ENCODE measurements at places on chromosomes 7 and 10.

DNA sequence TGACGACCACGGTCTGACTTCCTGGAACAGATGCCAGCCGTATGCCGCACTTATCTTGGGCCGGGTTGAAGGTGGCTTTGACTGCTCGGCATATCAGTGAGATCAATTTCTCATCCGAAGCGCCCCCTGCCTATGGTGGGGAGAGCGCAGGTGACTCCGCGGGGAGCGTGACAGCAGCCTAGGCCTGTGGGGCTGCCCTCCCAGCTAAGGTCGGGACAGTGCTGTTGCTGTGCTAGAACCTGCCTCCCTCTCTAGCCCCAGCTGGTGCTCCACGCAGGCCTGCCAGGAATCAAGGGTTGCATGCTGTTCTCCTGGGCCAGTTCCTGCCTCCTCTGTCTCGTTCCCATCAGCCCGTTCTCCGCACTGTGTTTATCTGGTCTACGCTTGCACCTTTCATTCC lies 49.8 kb downstream of the PODXL start:
- DNase-seq: no peak

DNA sequence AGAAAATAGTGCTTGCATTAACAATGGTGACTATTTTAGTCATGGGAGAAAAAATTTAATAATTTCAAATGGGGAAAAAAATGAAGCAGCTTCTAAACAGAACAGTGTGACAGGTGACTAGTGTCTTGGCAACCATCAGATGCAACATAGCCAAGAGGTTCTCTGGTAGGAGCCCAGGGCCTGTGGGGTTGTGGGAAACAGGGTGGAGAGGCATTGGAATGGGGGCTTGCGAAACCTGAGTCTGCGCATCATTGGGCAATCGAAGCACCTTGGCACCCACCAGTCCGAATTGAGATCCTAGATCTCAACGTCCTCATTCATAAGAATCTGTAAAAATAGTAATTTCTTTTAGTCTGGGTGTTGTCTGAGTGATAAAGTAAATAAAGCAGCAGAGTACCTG lies 19.2 kb upstream of the PARD3 start:
- no peak for DNase-seq

GRCh38 chr7:120280743-120281142 lies 7.8 kb downstream of the KCND2 start:
- no peak for DNase-seq

DNA sequence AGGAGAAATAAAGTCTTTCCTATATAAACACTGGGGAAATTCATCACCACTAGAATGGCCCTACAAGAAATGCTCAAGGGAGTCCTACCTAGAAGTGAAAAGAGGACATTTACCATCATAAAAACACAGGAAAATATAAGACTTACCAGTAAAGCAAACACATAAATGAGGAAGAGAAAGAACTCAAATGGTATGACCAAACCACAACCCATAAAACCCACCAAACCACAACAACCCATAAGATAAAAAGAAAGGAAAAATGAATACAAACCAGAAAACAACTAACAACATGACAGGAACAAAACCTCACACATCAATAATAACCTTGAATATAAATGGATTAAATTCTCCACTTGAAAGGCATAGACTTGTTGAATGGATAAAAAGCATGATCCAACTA lies 71.9 kb upstream of the DIP2C start:
- no peak for DNase-seq

GRCh38 chr7:112790586-112791003 lies 402 bp upstream of the TMEM168 start:
- no peak for DNase-seq

- DNase-seq: no peak
These were observed 71.8 kb downstream of the SEMA3D start for GRCh38 chr7:85115006-85115405.

GRCh38 chr10:71084061-71084817 lies 128.1 kb upstream of the UNC5B start:
- no peak for DNase-seq

DNA sequence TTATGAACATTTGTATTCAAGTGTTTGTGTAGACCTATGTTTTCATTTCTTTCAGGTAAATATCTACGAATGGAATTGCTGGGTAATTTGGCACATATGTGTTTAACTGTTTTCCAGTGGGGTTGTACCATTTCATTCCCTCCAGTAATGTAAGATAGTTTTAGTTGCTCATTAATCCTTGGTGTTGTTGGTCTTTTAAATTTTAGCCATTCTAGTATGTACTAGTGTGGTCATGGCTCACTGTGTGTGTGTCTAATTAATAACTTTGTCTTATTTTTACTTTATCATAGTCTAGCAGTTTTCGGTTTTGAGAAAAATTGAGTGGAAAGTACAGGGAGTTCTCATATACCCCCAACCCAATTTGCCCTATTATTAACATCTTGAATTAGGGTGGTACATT lies 278.8 kb downstream of the CAMK1D start:
- no peak for DNase-seq

GRCh38 chr10:64867501-64867962 lies 1346.3 kb downstream of the REEP3 start:
- DNase-seq: no peak

- DNase-seq: no peak
These were observed 20.5 kb downstream of the DIP2C start for GRCh38 chr10:668786-669485.

DNA sequence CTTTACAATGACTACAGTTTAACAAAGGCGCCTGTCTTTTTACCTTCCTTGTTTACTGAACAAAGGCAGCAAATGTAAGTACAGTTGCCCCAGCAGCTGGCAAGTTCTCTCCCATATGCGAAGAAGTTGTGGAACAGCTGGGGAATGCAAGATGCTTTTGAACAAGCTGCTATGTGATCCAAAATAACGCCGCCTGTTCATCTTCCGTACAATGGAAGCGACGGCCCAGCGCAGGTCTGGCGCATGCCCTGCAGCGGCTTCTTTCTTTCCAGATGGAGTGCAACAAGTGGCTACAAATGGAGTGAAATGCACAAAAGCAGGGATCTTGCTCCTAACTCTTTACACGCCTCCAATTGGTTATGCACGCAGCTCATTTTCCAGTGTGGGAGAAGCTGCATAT lies 97.0 kb upstream of the SVIL start:
- no peak for DNase-seq

DNA sequence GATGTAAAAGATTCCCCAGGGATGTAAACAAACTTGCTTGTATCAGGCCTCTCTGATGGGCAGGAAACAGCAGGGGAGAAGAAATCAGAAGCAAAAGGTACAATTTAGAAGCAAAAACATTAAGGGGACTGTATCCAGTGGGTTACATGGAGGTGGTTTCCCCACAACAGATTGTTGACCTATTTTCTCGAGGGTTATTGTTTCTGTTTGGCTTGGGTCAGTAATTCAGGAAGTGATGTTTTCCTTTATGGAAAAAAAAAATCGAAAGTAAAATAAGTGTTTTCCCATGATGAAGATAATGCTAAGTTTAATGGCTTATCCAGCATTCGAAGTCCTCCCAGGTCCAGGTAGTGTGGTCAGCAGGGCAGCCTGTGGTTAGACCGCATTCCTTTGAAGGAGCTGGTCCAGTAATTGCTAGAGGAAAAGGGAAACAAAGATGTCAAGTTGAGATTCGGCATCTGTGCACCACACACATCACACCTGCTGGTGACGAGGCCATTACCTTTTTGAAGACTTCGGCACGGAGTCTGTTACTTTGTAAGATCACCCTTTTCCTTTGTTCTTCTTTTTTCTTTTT lies 37.3 kb upstream of the ADAM12 start:
- no peak for DNase-seq

DNA sequence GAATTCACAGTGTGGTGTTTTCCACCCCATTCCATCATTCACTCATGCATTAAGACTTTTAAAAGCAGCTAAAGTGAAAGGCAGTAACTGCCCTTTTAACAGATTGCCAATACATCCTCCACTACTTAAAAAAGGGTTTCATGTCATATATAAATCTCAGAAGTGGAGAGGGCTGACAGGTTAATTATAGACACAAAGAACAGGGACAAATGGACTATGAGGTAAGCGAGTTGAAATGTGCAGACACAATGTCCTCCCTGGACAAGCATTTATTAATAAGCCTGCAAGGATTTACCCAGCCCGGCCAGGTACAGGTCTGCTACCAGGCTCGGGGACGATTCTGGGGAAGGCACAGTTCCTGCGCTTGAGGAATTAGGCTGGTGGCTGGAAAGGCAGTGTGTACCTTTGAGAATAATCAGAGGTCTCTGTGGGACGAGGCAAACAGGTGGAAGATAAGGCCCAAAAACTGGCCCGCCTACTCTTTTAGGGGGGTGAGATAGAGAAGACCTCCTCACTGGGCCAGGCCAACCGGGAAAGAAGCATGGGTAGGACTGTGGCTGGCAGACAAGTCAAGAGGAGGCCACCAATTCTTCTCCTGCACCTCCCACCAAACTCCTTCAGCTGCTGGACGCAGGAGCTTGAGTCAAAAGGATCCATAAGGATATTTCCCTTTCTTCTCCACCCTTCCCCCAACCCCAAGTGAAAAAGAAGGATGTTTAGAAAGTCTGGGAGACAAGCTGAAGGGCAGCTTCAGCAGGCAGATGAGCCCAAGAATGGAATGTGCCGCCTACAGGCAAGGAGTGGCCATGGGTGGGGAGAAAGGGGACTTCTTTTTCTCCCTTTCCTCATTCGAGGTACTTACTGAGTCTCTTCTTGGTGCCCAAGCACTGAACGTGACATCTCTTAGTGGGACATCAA lies 1.5 kb downstream of the PDLIM1 start:
- no peak for DNase-seq

GRCh38 chr7:138460176-138460648 lies at the start of gene TRIM24:
Gene TRIM24 (plus strand): TSS chr7:138460259. CDS start chr7:138460549, 290 bp downstream.
- DNase-seq: no peak

DNA sequence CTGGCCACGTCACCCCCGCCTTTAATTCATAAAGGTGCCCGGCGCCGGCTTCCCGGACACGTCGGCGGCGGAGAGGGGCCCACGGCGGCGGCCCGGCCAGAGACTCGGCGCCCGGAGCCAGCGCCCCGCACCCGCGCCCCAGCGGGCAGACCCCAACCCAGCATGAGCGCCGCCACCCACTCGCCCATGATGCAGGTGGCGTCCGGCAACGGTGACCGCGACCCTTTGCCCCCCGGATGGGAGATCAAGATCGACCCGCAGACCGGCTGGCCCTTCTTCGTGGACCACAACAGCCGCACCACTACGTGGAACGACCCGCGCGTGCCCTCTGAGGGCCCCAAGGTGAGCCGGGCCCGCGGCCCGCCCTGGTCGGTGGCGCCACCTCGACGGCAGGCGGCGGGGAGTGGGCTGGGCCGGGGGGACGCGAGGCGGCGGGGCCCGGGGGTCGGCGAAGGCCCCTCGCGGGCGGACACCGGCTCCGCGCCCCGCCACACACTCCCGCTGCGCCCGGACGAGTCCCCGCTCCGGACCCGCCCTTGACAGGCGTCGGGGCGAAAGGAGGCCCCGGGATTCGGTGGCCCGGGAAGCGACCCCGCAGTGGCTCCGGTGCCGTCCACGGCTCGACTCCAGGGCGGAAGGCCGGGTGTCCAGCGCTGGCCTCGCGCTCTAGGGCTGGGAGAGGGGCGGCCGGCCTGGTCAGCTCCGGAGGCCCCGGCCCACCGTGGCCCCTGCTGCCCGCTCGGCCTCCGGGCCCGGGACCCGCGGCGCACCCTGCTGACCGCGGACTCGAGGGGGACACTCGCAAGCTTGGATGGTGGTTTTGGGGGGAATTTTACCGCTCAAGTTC lies 557 bp downstream of the BAG3 start:
- DNase-seq: peak; percentile 14

DNA sequence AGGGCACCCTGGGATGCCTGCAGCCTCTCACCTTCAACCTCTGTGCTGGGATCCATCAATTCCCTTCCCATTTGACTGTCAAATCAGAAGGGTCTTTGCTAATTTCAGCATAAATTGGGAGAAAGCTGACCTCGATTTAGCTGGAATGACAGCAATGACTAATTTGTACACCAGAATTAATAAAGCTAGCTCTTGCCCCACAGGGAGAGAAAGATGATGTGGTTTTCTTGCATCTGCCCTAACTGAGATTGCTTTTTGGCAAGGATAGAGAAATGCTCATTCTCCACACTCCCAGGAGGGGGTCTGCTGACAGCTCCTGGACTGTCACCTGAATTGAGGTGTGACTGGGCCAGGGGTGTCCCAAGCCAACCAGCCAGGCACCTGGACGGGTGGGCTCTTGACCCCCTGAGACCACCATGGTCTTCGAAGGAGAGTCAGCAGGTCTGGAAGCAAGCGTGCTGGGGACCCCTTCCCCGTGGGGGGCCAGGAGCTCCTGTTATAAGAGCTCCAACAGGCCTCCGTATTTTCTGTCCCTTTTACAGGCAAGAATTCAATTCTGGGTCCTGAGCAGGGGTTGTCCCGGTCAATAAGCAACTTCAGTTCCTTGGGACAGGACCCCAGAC lies 42.1 kb downstream of the RBM17 start:
- no peak for DNase-seq

GRCh38 chr7:131212114-131212513 lies 115.6 kb upstream of the MKLN1 start:
- no peak for DNase-seq

GRCh38 chr10:50260791-50261281 lies 9.5 kb upstream of the ASAH2 start:
- DNase-seq: peak; percentile 16

DNA sequence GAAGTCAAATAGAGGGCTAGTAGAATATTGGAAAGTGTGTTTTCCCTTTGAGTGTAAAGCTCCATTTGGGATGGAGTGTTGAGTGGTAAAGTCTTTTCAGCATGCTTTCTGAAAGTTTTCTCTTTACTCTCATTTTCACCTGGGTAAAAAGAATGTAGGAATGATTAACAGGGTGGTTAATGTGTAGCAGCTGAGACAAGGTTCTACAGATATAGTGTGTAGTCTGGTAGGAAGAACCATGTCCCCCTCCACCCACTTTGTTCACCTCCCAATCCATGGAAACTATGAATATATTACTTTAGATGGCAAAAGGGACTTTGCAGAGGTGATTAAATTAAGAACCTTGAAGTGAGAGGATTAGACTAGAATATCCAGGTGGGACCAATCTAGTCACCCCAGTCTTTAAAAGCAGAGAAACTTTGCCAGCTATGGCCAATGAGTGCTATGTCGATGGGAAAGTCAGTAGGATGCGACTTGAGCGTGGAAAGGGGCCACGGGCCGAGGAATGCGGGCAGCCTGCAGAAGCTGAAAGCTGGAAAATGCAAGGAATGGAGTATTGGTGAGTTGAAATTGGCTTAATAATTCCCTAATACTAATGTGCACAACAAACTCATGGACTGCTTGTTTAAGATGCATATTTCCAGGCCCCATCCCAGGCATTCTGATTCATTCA lies 166.3 kb upstream of the AHR start:
- DNase-seq: no peak

- no peak for DNase-seq
These were observed 38.6 kb downstream of the SFTPD start for GRCh38 chr10:79910344-79910743.

- DNase-seq: no peak
These were observed 59.8 kb downstream of the RAMP3 start for GRCh38 chr7:45217358-45217757.

DNA sequence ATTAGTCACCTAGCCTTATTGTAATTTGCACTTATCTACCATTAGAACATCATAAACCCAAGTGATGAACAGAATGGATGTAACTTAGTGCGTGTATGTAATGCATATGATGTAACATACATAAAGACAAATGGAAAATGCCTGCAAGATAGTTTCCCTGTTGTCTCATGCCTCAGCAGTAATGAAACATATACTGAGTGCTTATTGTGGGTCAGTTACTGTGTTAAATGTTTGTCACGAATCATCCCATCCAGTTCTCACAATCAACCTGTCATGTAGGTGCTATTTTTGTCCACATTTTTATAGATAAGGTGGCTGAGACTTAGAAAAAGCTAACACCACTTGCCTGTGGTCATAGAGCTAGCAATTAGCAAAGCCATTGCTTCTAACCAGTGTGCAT lies 350.8 kb downstream of the AUTS2 start:
- DNase-seq: no peak
